ENCODE measurements at places on chromosomes 5 and 9.

GRCh38 chr5:89604342-89604741, 721.4 kb upstream of the MEF2C start:
- no peak for DNase-seq

- no peak for DNase-seq
Measured at GRCh38 chr9:128251732-128252100, 24.1 kb downstream of the GOLGA2 start.

DNA sequence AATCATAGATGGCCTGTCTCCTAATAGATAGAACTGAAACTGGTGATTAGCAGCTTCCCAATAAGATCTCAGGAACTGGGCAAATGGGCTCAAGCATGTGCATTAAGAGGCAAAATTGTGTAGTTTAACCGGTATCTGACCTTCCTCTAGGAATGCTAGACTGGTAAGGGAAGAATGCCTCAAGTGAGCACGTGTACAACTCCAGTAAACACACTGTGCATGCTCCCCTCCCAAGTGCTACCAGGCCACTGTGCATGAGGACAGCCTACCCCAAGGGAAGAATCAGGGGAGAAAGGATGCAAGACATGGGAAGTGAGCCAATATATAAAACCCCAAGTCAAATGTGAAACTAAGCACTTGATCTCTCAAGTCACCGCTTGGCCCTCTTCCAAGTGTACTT, 1157.4 kb upstream of the CDH18 start:
- DNase-seq: no peak

- DNase-seq: no peak
Measured at GRCh38 chr9:19677924-19678323, 110.9 kb downstream of the SLC24A2 start.

- peak; percentile 90 for DNase-seq
Measured at GRCh38 chr5:177472460-177473442, 683 bp downstream of the DBN1 start.

GRCh38 chr5:119655061-119655460, 25.7 kb downstream of the FAM170A start:
- DNase-seq: no peak

DNA sequence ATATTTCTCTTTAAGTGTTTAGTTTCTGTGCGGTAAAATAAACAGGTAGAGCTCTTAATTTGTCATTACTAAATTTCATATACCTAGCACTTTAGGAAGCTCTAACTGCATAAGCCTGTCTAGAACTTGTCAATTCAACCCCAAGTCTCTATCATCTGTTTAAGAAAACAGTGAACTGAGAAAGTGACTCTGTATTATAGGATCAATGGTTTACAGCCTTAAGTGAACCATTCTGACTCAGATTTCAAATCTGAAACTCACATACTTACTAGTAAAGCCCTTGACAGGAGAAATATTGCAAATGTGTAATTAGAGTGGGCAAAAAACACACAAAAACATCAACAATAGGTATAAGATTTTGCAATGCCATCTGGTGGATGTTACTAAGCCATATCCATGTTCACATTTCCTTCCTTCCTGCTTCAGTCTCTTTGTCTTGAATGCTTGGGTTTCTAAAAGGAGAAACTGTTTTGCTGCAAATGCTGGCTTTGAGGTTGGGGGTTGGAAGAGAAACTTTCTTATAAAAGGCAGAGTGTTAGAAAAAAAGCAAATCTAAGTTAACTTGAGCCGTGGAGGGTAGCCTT, 101.8 kb downstream of the DOCK8 start:
- DNase-seq: no peak

- no peak for DNase-seq
Measured at GRCh38 chr5:79872291-79872690, 118.8 kb downstream of the MTX3 start.

- no peak for DNase-seq
Measured at GRCh38 chr9:14868772-14869583, 41.2 kb downstream of the FREM1 start.

- no peak for DNase-seq
Measured at GRCh38 chr9:122263699-122264349, 816 bp downstream of the RBM18 start.

DNA sequence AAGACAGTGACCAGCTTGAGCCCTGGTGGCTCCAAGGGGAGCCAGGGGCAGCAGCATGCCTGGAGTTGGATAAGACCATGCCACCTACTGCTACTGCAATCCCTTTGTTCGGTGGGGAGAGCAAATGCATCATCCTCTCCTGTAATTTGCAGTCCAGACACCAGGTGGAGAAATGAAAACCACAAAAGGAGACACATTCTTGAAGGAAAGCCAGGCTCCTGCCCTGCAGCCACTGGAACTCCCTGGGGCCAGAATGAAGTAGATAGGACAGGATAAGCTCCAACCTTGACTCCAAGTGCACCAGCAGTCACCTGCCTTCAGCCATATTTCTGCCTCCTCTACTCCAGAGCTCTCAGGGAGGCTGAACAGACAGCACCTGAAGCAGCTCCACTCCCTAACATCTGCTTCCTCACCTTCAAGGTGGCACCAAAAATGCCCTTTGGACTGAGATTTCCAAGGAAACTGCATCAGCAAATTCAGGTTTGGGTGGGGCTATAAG, 65.1 kb upstream of the IQGAP2 start:
- DNase-seq: peak; percentile 11

Measured in activated naive CD8-positive, alpha-beta T cell treated with anti-CD3 and anti-CD28 coated beads for 36 hours (primary cell).